ENCODE measurements at places on chromosomes 13 and 19.

DNA sequence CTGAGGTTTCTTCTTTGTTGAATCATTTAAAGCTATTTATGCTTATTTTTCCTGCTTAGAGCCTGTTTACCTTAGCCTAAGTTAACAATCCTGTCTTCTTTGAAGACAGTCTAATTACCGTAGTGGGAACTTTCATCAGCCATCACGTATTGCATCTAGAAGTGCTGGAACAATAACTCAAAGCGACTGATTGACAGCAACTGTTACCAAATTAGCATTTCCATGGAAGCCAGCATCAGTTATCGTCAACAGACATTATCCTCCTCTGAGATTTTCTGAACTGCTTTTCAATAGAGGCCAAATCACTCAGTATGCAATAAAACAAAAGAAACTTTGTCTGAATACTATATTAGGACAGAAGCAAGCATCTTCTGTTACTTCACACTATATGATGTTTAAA is 433.3 kb upstream of the SLITRK1 start:
- DNase-seq, result no peak

GRCh38 chr13:104799152-104799551 is 1732.9 kb upstream of the SLC10A2 start:
- no peak for DNase-seq

- DNase-seq, result no peak
Observed at GRCh38 chr19:38675611-38676010, 28.2 kb downstream of the ACTN4 start.

DNA sequence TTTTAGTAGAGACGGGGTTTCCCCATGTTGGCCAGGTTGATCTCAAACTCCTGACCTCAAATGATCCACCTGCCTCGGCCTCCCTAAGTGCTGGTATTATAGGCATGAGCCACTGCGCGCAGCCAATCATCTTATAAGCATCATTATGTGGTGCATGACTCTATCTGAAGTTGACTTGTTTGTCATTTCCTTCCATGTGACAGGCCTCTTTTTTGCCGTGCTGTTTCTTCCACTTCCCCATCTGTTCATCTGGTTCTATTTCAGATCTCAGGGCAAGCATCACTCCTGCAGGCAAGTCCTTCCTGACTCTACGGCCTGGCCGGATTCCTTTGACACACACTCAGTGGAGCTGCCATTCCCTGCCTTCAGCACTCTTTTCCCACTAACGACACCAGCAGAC is 15.2 kb downstream of the COL5A3 start:
- DNase-seq, result no peak

DNA sequence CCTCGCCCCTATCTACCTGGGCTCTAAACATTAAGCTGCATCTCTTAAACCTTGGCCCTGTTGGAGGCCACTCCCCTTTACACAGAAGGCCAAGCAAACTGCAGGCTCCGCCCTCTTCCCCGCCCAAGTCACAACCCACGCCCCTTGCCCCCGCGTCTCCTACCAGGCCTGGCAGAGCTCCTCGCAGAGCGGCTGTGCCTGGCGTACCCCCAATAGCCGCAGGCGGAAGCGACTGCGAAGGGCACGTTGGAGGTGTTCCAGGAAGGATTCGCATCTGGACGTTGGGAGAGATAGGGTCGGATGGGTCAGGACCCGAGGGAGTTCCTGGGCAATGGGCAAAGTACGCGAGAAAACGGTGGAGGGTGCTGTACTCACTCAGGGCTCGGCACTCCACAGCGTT is 5.9 kb downstream of the RTBDN start:
- no peak for DNase-seq

- peak; percentile 37 for DNase-seq
Observed at GRCh38 chr19:18675779-18676178, 7.7 kb upstream of the CRTC1 start.

DNA sequence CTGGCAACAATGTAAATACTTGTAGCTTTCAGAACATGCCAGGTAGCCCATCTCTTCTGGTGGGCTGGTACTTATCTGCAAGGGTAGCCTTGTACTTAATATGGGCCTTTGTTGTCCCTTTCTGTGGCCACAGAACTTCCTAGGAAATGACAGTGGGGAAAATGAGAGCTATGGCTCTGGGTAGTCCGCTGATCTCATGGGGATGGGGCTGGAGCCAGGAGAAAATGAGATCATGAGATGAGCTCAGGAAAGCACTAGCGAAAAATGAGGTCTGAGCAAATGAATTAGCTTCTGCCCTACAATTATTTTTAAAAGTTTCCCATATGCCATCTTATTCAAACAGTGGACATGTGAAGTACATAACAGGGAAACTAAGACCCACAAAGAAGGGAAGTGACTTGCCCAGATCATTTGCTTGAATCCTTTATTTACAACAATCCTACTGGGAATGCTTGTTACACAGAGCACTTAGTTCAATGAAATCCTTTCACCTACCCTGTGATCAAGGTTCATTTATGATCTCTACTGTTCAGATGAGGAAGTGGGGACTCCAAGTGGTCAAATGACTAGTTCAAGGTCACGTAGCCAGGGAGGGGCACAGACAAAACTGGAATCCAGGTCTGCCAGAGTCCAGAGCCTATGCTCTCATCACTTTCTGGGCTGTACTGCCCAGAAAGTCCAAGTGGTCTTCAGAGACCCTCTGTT is 87.1 kb downstream of the PTPRS start:
- no peak for DNase-seq

DNA sequence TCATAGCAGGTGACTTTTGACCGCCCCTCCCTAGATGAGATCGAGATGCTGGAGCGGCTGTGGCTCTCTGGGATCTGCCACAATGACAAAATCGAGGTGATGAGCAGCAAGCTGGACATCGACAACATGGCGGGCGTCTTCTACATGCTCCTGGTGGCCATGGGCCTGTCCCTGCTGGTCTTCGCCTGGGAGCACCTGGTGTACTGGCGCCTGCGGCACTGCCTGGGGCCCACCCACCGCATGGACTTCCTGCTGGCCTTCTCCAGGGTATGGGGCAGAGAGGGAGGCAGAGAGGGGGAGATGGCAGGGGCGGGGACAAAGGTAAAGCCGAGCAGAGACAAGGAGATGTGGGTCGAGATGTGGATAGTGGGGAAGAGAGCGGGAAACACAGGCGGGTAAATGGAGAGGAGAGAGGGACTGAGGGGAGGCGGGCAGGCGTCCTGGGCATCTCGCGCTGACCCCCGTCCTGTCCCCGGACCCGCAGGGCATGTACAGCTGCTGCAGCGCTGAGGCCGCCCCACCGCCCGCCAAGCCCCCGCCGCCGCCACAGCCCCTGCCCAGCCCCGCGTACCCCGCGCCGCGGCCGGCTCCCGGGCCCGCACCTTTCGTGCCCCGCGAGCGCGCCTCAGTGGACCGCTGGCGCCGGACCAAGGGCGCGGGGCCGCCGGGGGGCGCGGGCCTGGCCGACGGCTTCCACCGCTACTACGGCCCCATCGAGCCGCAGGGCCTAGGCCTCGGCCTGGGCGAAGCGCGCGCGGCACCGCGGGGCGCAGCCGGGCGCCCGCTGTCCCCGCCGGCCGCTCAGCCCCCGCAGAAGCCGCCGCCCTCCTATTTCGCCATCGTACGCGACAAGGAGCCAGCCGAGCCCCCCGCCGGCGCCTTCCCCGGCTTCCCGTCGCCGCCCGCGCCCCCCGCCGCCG is 3.4 kb upstream of the GRWD1 start:
- no peak for DNase-seq

GRCh38 chr19:45355402-45355801 is 14.9 kb downstream of the KLC3 start:
- no peak for DNase-seq

- peak; percentile 86 for DNase-seq
Observed at GRCh38 chr13:75250526-75251178, 231.3 kb downstream of the TBC1D4 start.

GRCh38 chr13:27341616-27342015 is 71.0 kb downstream of the RASL11A start:
- no peak for DNase-seq

GRCh38 chr19:51256155-51256625 is 5.3 kb downstream of the SIGLECL1 start:
- no peak for DNase-seq

DNA sequence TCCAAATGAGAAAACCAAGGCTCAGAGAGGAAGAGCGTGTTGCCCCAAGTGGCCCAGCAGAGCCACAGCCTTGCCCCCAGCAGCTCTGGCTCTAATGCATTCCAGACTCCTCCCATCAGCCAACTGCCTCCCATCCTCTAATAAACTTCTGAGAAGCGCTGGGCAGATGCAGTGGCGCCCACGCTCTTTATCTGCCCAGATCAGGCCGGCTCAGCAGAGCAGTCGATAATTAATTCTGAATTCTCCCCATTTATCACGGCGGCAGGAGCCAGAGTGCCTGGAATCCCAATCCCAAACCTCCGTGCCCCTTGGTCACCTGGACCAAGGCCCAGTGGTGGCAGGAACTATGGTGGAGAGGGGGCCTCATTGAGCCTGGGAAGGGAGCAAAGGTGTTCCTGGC is 13.9 kb downstream of the TINCR start:
- no peak for DNase-seq

GRCh38 chr13:27605610-27606200 is 14.6 kb downstream of the LNX2 start:
- DNase-seq, result peak; percentile 29

GRCh38 chr13:48492096-48492440 is 40.8 kb downstream of the RCBTB2 start:
- no peak for DNase-seq

GRCh38 chr13:111462944-111463343 is 142.5 kb downstream of the TEX29 start:
- no peak for DNase-seq

- DNase-seq, result no peak
Observed at GRCh38 chr19:58024661-58025060, 9.2 kb upstream of the ZSCAN1 start.

DNA sequence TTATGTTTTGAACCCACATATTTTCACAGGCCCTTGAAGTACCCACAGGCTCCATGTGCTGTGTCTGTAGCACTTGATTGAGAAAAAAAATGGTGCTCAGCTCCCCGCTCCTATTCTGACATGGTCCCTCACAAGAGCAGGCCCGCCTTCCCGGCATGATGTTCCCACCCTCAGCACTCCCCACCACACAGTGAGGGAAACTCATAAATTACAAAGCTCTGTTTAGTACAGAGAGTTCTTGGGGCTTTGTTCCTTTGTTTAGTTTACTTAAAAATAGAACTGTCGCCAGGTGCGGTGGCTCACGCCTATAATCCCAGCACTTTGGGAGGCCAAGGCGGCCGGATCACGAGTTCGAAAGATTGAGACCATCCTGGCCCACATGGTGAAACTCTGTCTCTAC is 25.9 kb upstream of the ABCC4 start:
- no peak for DNase-seq

GRCh38 chr19:5996623-5997320 is 18.8 kb upstream of the RANBP3 start:
- DNase-seq, result no peak

- DNase-seq, result no peak
Observed at GRCh38 chr13:50800091-50800739, 43.3 kb downstream of the DLEU7 start.

- no peak for DNase-seq
Observed at GRCh38 chr13:105961438-105961837, 574.0 kb downstream of the EFNB2 start.

Data from choroid plexus epithelial cell (primary cell).